A549 (cell line): ENCODE measurements at places on chromosomes 11 and 22. TPM values are rescaled to one million over a fixed set of nuclear protein-coding genes. Genes with fewer than 3 reads are reported as not detected.

C11orf97 gene
- polyA plus RNA-seq, result not detected in 3 replicates

DNA sequence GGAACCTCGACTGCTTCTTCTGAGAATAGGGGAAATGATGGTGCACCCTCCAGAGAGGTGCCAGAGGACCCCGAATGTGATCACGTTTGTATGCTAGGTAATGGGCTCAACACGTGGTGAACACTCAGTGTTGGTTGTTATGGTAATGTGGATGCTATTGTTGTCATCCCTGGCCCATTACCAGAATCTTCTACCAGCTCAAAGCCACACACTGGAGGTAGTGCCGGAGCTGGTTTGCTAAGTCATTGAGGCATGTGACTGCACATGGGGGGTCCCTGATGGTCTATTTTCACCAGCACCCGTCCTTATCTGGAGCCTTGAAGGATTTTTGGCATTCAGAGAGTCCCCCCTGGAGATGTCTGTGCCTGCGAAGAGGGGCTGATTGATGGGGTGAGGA, 119.1 kb upstream of the CD82 start:
- DNase-seq, result peak; percentile 5

- DNase-seq, result no peak
Observed at GRCh38 chr11:35765211-35765610, 102.6 kb downstream of the TRIM44 start.

CREB3L1 gene
- 2.1 to 2.7 TPM (median 2.3 TPM) in 3 replicates for polyA plus RNA-seq

DNA sequence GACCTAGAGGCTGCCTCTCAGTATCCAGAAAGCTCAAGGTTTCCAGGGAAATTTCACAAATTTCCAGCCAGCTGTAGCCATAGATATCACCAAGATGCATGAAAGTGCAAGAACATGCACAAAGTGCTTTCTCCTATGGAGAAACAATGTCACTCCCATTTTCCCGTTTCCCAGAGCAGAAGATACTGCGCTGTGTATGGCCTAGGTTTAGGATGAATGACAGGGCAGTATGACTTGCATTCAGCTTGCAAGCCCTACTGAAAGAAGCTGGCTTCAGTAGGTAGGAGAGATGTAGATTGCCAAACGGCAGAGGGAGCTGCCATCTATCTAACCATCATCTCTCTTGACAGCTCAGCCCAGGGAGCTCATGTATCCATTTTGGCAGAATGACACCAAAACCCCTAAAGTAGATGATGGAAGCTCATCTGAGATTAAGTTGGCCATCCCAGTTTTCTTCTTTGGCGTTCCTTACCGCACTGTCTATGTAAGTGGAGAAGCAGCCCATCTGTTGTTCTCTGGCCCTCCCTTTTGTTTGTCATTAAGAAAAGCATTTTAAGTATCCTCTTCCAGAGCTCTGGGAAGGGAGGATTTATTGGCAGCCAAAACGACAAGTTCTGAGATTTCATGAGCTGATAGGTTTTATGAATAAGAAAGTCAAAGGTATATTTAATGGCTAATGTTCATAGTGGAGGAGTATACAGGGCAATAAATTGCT, 4.6 kb downstream of the TECTA start:
- no peak for DNase-seq

TMEM9B gene
- 34.6 to 37.1 TPM (median 35.1 TPM) in 3 replicates for polyA plus RNA-seq

MMP12 gene
- not detected in 3 replicates for polyA plus RNA-seq

DNA sequence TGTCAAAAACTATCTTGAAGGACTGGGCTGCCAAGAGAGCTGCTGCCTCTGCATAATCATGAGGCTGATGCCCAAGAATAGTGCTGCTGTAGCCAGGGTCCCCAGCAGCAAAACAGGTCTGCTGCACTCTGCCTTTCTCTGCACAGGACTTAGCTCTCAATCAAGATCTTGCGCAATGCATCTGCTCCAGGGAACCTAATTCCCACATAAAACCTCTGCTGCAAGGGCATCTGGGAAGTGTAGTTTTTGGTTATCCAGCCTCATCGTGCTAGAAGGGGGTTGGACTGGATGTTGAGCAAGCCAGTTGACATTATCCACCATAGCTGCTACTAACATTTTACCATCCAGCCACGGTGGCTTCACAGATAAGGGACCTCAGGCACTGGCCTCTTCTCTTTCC, 192.7 kb downstream of the C11orf91 start:
- DNase-seq, result peak; percentile 35

GRCh38 chr11:76824083-76824939, 36.4 kb upstream of the ACER3 start:
- DNase-seq, result peak; percentile 65

DNA sequence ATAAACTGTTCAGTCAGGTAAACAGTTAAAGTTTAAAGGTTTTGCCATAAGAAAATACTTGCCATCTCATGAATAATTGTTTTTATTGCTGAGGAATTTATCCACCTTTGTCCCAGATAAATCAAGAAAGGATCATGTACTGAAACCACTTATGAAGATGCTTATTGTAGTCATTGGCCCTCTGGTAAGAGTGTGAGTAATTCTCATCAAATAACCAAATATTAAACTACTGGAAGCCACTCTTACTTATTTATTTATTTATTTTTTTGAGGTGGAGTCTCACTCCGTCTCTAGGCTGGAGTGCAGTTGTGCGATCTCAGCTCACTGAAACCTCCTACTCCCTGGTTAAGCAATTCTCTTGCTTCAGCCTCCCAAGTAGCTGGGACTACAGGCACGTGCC, 35.1 kb downstream of the TMEM135 start:
- no peak for DNase-seq

DNA sequence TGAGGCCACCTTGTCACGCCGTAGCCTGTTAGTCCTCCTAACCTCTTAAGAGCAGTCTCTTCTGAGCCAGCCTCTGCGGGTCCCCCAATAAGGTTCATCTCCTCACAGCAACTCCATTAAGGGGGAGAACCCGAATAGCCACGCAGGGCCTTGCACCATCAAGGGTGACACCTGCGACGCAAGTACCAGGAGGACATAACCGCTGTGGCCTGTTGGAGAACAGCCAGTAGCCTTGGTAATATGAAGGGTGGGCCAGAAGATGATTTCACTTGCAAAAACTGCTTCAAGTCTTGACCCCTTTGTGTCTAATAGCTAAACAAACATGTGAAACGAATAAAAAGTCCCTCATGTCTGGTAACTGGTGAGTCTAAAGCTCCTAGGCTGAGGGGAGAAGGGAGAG, 14.8 kb downstream of the ARFGAP2 start:
- no peak for DNase-seq

UBE2L6 gene
- polyA plus RNA-seq, result 18.2 to 21.4 TPM (median 18.7 TPM) in 3 replicates

VWA5A gene
- polyA plus RNA-seq, result 0.12 to 0.24 TPM (median 0.18 TPM) in 3 replicates

APOBEC3F gene
- polyA plus RNA-seq, result 3.3 to 4.3 TPM (median 4.3 TPM) in 3 replicates

OAF gene
- 3.4 to 4.2 TPM (median 3.8 TPM) in 3 replicates for polyA plus RNA-seq

DNA sequence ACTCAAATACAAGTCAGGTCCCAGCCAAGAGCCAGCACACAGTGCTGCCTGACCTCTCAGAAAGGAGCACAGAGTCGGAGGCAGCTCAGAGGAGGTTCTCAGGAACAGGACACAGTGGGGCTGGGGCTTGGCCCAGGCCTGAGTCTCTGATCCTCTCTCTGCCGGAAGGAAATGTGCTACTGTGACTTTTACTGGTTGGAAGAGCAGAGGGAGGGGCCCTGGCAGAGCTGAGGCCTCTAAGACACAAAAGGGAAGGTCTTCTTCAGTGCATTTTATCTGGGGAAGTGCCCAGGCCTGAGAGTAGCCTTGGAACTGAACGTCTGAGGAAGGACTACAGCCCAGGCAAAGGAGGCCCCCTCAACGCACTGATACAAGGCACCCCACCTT, 16.2 kb upstream of the CASTOR1 start:
- no peak for DNase-seq

DNA sequence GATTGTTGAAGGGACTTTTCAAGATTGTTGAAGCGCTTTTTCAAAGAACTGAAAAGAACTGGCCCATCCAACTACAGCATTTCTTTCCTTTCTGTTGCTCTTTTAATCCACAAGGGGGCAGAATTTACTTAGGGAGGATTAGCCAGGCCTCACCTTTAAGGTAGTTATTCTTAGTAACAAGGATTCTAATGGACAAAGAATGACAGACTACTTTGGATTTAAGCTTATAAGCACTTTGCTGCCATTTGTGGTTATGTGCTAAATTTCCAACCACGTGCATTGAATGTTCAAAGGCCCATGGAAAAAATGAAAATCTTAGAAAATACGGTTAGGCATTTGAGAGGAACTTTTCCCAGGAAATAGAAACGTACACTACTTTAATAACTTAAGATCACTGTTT, 49.5 kb upstream of the HSPA8 start:
- DNase-seq, result peak; percentile 58

- DNase-seq, result no peak
Observed at GRCh38 chr11:125929445-125930075, 16.3 kb upstream of the VSIG10L2 start.
